Caki2 (cell line): ENCODE measurements at places on chromosomes 1 and 21.

GRCh38 chr1:162631546-162632191 is 595 bp upstream of the DDR2 start:
- no peak for DNase-seq

DNA sequence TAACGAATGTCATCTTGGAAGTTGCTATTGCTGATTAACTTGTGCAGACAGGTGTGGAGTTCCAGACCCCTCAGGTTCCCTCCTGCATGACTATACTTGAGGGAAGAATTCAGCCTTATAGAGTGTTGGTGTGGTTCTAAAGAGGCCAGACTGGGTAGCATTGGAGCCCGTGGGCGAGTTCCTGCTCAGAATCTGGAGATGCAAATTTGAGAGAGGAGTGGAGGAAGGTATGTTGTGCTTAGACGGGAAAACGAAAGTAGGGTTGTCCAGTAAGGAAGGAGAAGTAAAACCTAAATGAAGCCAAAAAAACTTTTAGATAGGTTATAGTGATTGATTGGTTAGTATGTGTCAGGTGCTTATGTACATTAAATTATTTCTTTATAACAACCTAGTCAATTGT is 79.2 kb downstream of the ZNF326 start:
- no peak for DNase-seq

GRCh38 chr1:11570821-11571380 is 83.3 kb downstream of the FBXO2 start:
- DNase-seq, result no peak

DNA sequence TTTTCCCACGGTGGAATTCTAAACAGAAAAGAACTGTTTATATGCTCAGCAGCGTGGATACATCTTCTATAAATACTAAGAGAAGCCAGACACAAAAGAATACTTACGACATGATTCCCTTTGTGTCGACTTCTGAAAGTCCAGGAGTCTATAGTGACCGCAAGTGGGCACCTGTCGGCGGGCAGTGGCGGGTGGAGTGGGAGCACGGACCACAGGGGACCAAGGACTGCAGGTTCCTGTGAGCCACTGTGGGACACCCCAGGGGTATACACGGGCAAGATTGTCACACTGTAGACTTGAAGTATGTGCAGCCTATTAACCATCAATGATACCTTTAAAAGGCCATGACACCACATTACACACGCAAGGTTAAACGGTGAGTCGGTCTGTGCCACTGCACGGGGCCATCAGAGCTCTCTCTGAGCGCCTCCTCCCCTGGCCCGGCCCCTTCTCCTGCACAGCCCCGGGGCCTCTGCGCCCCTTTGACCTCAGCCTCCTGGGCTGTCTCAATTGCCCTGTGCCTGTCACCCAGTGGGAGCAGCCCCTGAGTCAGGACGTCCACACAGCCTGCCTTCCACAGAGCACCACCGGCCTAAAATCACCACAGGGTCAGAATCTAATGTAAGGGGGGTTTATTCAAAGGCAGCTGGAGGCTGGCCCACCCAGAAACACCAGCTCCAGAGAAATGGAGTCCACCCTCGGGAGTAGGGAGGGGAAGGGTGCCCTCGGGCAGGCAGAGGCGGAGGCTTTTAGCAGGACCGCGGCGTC is 90.0 kb upstream of the COL6A1 start:
- DNase-seq, result no peak

GRCh38 chr1:82560566-82560965 is 759.8 kb downstream of the ADGRL2 start:
- DNase-seq, result no peak

GRCh38 chr1:29825274-29825940 is 589.1 kb downstream of the PTPRU start:
- DNase-seq, result no peak

GRCh38 chr1:160342526-160342925 is 524 bp downstream of the COPA start:
- no peak for DNase-seq

DNA sequence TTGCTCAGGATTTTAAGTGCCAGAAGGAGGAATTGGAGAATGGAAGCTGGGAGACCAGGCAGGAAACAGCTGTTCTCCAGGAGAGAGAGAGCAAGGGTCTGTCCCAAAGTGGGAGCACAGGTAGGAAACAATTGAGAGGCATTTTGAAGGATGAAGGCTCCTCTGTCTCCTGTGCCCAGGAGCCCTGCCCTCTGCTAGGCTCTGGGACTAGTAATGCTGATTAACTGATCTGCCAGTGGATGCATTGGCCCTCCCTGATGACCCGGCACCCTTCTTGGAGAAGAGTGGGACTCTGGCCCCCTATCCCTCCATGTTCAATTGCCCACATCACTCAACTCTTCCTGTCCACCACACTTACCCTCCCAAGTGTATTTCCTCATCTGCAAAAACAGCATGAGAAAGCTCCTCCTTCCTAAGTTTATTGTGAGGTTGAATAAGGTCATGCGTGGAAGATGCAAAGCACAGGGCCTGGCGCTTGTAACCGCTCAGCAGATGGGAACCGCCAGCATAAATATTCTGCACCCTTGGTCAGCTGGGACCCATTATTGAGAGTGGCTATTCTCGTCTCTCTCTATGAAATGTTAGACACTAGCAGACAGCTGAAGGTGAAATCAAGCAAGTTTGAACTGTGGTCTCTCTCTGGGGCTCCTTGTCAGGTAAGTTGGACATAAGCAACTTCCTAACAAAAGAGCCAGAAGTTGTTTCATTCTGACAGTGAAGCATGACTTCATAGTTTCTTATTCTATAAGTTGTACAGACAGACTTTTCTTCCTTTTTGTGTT is 63.0 kb upstream of the ANGPTL1 start:
- no peak for DNase-seq

DNA sequence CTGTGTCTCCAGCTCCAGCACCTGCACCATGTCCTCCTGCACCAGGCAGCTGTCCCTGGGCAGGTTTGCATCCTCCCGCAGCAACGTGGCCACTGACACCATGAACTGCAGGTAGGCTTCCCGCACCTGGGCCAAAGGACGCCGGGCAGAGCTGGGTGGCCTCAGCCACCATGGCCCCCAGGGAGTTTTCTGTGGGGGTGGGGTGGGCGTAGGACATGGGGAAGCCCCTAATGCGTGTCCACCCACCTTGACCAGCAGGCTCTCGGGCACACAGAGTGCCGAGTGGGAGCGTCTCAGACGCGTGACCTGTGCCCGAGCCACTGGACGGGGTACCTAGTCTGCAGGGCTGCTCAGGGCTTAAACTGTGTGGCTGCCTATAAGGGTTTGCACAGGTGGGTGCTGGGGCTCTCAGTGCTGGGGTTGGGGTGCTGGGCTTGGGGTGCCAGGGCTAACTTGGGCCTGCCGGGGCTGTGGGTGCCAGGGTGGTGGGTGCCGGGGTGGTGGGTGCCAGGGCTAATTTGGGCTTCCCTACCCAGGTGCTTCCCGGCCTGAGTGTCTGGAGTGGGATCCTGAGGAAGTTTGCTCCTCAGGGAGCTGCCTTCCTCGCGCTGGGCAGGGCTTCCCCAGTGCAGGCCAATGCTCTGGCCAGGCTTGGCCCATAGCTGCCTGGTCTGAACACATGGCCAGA is 17.7 kb downstream of the PRXL2B start:
- no peak for DNase-seq

DNA sequence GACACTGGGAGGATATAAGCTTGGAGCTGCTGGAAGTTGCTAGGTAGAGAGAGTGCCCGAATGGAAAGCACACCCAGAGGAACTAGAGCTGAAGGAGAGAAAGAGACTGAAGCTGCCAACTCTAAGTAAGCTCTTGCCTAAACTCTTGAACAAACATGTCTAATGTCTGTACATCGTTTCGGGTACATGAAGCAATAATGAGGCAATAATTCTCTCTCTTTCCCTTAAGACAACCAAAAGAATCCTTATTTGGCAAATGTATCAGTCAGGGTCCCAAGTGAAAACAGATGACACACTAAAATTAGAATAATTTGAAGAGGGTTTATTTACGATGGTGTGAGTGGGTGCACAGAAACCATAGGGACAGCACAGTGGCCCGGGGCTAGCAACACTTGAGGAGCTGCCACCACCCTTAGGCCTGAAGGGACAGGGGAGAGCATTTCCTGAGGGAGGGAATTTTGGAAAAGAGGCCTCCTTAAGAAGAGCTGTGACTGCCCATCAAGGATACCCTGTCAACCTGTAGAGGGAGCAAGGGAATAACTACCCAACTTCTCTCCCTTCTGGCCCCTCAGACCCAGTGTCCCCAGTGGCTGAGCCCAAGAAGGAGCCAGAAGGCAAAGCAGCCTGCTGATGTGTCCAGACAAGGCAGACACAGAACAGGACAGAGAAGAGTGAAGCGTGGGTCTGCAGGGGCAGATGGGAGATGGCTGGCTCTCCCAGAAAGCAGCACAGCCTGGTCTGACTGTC is 36.1 kb upstream of the KHDRBS1 start:
- no peak for DNase-seq

DNA sequence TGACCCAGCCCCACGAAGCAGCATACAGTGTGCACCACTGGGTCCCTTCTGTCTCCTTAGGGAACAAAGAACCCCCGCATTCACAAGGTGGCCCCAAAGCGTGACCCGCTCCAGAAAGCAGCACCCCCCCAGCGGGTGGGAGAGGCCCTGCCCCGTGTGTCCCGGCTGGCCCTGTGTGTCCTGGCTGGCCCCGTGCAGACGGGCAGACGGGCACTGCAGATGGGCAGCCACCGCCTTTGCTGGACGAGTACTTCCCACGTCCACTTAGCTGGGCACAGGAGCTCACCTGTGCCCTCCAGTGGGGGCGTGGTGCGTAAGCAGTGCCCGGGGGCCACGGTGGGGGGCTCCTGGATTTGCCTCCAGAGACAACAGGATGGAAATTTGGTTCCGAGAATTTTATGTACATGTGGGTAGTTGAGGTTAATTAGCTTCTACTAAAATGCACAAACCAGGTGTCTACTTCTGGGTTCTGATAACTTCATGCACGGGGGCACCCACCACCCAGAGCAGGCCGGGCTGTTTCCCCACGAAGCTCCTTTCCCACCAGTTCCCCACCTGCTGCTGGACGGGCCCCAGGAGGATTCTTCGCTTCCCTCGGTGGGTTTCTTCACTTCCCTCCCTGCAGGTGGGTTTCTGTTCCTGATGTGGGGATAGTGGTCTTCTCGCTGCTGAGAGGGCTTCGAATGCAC is 33.2 kb upstream of the SLC19A1 start:
- no peak for DNase-seq

GRCh38 chr1:11858968-11859871 is 475 bp upstream of the NPPB start:
- DNase-seq, result peak; percentile 50

- DNase-seq, result no peak
Observed at GRCh38 chr1:219177940-219178339, 4.3 kb downstream of the LYPLAL1 start.

DNA sequence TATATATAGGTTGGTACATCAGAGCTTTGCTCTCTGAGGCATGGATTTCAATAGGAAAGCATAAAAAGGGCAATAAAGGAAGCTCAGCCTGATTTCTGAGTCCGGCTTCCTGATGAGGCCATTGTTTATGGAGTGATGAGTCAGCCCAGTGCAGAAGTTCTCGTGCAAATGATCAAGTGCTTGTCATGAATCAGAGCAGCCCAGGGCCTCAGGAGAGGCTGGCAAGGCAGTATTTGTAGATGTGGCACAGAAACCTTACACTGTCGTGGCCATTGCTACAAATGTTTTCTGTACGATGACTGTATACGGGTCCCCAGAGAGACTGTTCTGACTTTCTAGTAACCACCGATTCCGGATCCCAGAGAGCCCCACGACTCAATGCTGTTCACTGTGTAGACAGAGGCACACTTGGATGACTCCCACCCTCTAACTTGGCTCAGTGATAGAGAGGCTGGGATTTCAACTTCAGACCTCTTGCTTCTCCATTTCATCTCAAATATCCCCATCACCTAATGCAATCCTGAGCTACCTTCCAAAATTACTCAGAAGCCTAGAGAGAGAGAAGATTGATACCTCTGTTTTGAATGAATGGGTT is 26.8 kb downstream of the UMODL1 start:
- DNase-seq, result peak; percentile 92
